Activated naive CD4-positive, alpha-beta T cell treated with anti-CD3 and anti-CD28 coated beads, Interleukin-2, amount 50 U/mL, for 72 hours (primary cell): ENCODE measurements at places on chromosomes 3 and 15.

- no peak for DNase-seq
These were observed 104.2 kb downstream of the MAP4 start for GRCh38 chr3:47912006-47912504.

DNA sequence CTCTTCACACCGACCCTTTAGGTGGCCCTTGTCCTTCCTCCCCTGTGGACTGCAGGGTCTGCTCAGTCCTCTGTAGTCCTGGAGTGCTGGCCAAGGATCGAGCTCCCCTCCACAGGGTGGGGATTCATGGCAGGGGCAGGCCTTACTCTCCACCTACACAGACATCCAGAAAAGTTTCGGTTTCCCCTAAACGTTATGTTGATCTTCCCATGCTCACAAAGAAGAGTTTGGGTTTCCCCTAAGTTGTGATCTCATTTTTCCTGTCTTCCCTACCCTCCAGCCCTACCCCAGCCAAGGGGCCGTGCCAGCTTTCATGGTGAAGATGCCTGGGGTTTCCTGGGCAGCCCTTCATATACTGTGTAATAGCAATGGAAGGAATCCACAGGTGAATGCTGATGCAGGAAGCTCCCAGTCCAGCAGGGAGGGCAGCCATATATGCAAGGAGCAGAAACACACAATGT, 10.3 kb downstream of the STOML1 start:
- DNase-seq: no peak

DNA sequence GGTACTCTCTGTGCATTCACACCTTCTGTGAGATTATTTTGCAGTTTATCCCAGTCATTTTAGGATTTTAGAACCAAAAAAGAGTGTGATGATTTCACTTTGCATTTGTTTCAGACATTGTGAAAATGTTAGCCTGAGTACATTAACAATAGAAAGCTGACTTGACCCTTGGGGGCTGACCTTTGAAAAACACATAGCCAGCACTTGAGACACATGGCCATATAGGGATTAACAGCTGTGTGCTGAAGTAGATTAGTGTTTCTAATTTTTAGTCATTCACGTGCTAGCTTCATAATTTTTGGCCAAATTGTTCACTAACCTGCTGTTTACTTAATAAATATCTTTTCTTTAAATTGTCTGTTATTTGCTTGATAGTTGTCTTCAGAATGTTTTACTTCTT, 3.5 kb downstream of the FEM1B start:
- DNase-seq: no peak

DNA sequence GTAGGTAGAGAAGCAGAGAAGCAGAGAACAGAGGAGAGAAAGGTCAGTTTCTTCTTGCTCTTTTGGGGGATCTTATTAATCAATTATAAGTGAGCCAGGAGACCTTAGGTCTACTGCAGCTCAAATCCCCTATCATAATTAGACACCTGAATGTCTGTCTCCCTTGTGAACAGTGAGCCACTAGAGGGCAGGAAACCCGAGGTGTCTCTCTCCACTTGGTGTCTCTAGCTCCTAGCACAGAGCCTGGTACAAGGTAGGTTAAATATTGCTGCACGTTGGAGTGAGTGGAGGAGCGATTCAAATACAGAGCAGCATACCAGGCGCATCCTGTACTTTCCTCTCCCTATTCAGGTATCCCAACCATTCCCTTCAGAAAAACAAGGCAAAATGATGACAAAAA, 2.0 kb upstream of the ST8SIA2 start:
- DNase-seq: peak; percentile 22

DNA sequence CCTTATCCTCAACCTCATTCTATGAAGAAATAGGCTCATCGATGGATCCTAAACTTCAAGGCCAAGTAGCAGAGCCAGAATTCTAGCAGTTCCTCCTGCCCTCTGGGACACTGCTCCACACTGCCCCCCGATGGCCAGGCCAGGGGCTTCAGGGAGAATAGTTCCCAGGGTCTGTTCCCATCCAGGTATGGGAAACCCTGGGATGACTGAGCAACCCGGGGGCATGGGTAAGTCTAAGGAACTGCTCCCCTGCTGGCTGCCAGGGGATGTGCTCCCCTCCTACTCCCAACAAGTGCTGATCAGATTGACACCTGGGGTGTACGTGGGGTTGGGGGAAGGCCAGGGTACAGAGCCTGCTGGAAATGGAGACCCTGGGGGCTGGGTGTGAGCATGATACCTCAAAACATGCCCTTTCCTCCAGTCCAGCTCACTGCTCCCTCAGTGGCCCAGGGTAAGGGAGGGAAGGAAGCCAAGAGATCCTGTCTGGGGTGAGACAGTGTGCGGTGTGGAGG, 7.6 kb downstream of the ULK3 start:
- peak; percentile 70 for DNase-seq

- DNase-seq: no peak
These were observed 136.7 kb upstream of the CHL1 start for GRCh38 chr3:59854-60253.

- DNase-seq: no peak
These were observed 114.1 kb upstream of the CFAP20DC start for GRCh38 chr3:59163953-59164352.
